Activated CD8-positive, alpha-beta T cell treated with anti-CD3 and anti-CD28 coated beads, Interleukin-2, amount 10 ng/mL, durations not matched to agents 7 days and 5 days (primary cell): ENCODE measurements at places on chromosomes 3 and 15. TPM values are rescaled to one million over a fixed set of nuclear protein-coding genes. Genes with fewer than 3 reads are reported as not detected.

GRCh38 chr3:10845839-10846656 is 30.0 kb downstream of the SLC6A11 start:
- no peak overlapping the region for H3K27ac ChIP-seq
- H3K27me3 ChIP-seq = peaks cover 3% of the 10 kb centered on the region
- DNase-seq = no peak
- no peak overlapping the region for H3K4me3 ChIP-seq
- no peaks in the 10 kb centered on the region for H3K4me1 ChIP-seq

NDN gene
- 5.1 TPM for total RNA-seq

DNA sequence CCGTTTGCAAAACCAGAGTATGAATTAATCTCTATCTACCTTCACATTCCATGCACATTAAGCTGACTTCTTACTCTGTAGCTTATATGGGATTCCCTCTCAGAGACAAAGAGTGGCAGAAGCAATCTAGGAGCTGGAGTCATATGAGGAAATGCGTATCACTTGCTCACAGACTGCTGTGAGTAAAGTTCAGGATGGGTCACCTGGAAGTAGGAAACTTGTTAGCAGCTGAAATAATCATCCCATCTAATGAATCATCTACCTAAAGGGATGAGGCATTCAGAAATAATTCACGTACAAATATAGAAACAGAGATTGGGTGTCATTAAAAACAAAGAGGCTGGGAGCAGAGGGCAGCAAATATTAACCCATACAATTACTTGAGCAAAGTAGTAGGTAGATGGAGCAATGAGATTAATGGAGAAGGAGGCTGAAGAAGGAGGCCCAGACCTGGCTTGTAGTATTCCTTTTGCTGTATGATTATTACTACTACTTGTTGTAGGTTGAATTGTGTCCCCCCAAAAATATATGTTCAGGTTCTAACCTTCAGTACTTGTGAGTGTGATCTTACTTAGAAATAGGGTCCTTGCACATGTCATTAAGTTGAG is 866.3 kb downstream of the ROBO2 start:
- H3K27ac ChIP-seq = no peak overlapping the region
- no peaks in the 10 kb centered on the region for H3K4me1 ChIP-seq
- H3K36me3 ChIP-seq = no peaks in the 10 kb centered on the region
- H3K4me3 ChIP-seq = no peak overlapping the region

DNA sequence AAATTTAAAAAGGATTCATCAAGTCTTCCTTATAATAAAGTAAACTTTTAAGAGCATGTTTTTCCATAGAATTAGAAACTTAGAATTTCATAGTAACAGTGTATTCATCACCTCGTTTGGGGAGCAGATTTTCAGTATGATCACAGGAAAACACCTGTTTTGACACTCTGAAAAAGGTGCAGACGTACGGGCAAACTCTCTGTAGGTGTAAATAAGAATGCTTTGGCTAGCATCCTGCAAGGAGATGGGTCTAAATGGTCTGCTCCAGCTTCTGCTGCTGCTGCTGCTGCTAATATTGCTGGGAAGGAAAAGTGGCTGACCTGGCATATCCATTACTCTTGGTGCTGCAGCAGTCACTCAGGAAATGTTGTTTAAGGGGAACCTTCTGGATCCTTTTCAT is 66.0 kb downstream of the MBNL1 start:
- H3K27ac ChIP-seq = peak overlapping the region; percentile 24
- DNase-seq = no peak
- no peak overlapping the region for H3K4me3 ChIP-seq
- peaks cover 66% of the 10 kb centered on the region for H3K4me1 ChIP-seq
- no peaks in the 10 kb centered on the region for H3K27me3 ChIP-seq
- H3K36me3 ChIP-seq = peaks cover 72% of the 10 kb centered on the region

DNA sequence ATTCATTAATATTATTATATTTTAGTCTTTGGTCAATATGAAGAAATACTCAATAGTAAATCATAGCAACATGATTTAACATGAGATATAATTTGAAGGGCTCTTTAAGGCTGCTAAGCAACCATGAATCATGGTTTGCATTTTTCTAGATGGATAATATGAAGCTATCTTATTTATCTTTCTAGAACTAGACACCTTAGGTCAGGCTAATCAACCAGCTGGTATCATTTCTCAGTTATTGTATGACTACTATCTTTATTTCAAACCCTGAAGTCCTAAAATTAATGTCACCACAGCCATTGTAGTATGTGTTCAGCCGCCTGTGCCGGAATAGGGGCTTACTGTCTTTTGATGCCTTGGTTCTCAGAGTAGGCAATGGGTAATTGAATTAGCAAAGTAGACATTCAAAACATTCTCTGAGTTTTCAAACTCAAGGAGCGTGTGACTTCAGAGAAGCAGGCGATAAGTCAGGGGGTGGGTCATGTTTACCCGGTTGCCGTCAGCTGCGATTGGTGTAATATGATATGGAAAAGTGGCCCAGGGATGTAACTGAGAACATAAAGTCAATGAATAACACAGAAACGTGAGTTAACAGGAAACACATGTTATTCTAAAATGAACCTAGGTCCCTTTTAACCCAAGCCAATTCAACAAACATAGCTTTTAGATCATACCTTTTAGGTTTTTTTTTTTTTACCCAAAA is 93.4 kb upstream of the CTDSPL start:
- H3K4me3 ChIP-seq = no peak overlapping the region
- no peak for DNase-seq
- H3K4me1 ChIP-seq = peaks cover 2% of the 10 kb centered on the region
- no peaks in the 10 kb centered on the region for H3K36me3 ChIP-seq
- peaks cover 9% of the 10 kb centered on the region for H3K27me3 ChIP-seq
- H3K27ac ChIP-seq = no peak overlapping the region

ANKRD63 gene
- 0.37 TPM for total RNA-seq
